B cell (primary cell): ENCODE measurements at places on chromosomes 2 and 18.

DNA sequence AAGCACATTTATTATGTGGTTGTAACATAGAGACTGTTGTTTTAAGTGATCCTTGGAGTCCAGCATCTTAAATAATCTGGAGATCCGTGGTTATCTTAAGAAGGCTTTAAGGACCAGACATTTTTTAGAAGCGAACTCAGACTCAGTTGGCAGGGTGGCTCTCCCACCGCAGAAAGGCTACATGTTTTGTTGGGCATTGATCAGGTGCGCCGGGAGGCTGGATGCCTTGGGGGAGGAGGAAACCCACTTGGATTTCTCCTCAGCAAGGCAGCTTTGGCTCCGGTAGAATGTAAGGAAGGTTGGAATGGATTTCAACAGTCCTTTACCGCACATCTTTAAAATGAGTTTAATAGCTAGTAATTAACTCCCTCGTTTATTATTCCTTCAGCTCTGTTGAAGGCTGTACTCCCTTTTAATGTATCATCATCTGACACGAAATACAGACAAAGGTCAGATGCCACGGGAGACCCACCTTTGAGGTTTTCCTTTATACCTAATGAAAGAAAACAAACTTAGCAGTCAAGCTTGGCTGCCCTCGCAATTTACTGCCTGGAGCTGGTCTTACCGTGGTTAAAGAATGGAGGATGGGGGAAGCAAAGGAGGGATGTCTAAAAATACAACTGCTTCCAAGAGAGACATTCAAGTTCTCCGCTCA is 1.2 kb downstream of the TMEM200C start:
- H3K4me3 ChIP-seq, result no peak overlapping the region
- H3K36me3 ChIP-seq, result no peaks in the 10 kb centered on the region
- H3K27ac ChIP-seq, result no peak overlapping the region
- no peak for DNase-seq
- no peaks in the 10 kb centered on the region for H3K27me3 ChIP-seq
- H3K4me1 ChIP-seq, result peaks cover 6% of the 10 kb centered on the region

DNA sequence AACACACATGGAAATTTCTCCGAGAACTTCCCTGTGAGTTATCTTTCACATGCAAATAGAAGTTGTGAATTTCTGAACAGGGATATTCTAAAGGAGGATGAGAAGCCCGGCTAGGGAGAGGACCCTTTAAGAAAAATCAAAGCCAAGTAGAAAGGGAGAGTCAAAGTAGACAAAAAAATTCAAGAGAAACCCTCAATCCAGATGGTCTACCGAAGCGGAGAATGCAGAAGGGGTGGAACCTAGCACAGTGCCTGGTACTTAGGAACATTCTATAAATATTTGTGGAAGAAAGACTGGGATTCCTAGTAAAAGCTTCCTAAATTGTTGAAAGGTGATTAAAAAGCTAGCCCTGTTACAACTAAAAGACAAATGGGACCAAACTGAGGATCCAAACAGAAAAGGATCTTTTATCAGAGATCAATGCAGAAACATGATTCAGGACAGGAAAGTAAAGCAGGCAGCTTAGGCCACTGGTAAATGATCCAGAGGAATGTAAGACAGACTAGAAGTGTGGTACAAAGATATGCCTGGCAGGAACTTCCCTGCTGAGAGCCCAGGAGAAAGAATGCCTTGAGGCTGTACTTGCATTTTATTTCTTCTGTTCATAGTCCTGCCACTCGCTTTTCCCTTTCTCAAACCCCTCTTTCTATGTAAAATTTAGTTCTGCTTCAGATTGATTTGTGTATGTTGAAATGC is 19.5 kb upstream of the GLS start:
- H3K27me3 ChIP-seq, result no peaks in the 10 kb centered on the region
- H3K36me3 ChIP-seq, result peaks cover 23% of the 10 kb centered on the region
- H3K27ac ChIP-seq, result no peak overlapping the region
- no peak for DNase-seq
- no peak overlapping the region for H3K4me3 ChIP-seq
- no peaks in the 10 kb centered on the region for H3K4me1 ChIP-seq

DNA sequence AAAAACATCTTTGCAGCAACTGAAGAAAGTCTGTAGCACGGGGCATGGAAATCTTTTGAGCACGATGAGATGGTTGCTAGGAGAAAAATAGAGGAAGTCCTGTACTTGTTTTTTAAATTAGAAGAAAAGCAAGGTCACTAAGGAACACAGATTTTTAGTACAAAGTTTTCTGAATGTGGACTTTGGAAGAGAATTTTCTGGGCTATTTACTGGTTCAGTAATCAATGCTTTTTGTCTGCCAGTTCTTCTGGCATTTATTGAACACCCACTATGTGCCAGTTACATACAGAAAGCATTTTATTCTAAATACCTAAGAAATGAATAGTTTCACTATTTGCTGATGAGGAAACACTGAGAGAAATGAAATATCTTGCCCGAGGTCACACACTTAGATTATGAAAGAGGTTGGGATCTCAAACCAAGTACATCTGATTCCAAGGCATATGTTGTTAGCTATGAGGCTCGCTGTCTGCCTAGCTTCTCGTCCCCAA is 15.6 kb upstream of the MAP3K20 start:
- H3K27ac ChIP-seq, result no peak overlapping the region
- H3K27me3 ChIP-seq, result no peaks in the 10 kb centered on the region
- DNase-seq, result no peak
- H3K4me3 ChIP-seq, result no peak overlapping the region

- no peak overlapping the region for H3K27ac ChIP-seq
- H3K4me1 ChIP-seq, result peaks cover 6% of the 10 kb centered on the region
- H3K27me3 ChIP-seq, result no peaks in the 10 kb centered on the region
- peaks cover 21% of the 10 kb centered on the region for H3K36me3 ChIP-seq
- DNase-seq, result no peak
Observed at GRCh38 chr2:39008665-39009064, 112.2 kb downstream of the SOS1 start.

GRCh38 chr18:37545461-37546271 is 19.9 kb downstream of the CELF4 start:
- H3K27me3 ChIP-seq, result no peaks in the 10 kb centered on the region
- H3K4me1 ChIP-seq, result no peaks in the 10 kb centered on the region
- DNase-seq, result no peak
- H3K27ac ChIP-seq, result no peak overlapping the region

- no peaks in the 10 kb centered on the region for H3K36me3 ChIP-seq
- H3K27ac ChIP-seq, result no peak overlapping the region
Observed at GRCh38 chr2:225207043-225207442, 164.8 kb upstream of the DOCK10 start.

DNA sequence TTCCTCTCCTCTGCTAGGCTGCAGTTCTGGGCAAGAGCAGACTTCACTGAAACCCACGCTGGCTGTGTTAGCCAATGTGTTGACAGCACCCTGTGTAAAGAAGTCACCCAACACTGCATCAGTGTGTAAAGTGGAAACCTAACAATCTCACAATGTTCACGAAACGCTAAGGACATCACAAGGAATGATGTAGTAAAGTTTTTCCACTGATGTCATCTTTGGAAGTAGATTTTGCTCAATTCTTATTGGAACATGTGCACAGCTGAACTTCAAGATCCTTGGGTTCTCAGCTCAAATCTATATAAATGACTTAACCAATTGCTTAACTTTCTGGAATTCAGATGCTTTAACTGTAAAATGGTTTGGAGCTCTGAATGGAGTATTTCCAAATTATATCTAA is 1112.5 kb downstream of the TSN start:
- DNase-seq, result no peak
- H3K27ac ChIP-seq, result no peak overlapping the region
- no peaks in the 10 kb centered on the region for H3K27me3 ChIP-seq
- no peak overlapping the region for H3K4me3 ChIP-seq
- H3K4me1 ChIP-seq, result no peaks in the 10 kb centered on the region
- no peaks in the 10 kb centered on the region for H3K36me3 ChIP-seq

DNA sequence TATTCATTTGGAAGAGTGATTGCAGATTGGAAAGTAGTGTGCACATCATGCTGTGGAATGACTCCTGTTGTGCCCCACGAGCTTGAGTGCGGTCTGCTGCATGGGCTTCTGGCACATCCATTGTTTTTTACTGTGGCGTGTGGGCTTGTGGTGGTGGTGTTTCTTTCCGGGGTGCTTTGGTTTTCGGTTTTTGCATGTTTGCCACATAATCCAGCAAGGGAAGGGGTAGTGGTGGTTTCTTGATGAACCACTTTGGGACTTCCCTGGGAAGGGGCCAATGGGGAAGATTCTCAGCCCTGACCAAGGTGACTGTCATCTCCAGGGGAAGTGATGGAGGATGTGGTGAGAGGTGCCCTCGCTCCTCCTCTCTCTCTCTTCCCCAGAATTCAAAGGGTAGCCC is 57.0 kb downstream of the COA5 start:
- no peaks in the 10 kb centered on the region for H3K27me3 ChIP-seq
- H3K27ac ChIP-seq, result no peak overlapping the region

- no peaks in the 10 kb centered on the region for H3K27me3 ChIP-seq
- peaks cover 46% of the 10 kb centered on the region for H3K36me3 ChIP-seq
- DNase-seq, result no peak
Observed at GRCh38 chr2:68169308-68169707, 11.6 kb downstream of the PNO1 start.

GRCh38 chr2:153986488-153987229 is 114.9 kb downstream of the GALNT13 start:
- H3K27me3 ChIP-seq, result no peaks in the 10 kb centered on the region
- no peaks in the 10 kb centered on the region for H3K4me1 ChIP-seq
- H3K4me3 ChIP-seq, result no peak overlapping the region
- no peaks in the 10 kb centered on the region for H3K36me3 ChIP-seq
- H3K27ac ChIP-seq, result no peak overlapping the region
- no peak for DNase-seq

DNA sequence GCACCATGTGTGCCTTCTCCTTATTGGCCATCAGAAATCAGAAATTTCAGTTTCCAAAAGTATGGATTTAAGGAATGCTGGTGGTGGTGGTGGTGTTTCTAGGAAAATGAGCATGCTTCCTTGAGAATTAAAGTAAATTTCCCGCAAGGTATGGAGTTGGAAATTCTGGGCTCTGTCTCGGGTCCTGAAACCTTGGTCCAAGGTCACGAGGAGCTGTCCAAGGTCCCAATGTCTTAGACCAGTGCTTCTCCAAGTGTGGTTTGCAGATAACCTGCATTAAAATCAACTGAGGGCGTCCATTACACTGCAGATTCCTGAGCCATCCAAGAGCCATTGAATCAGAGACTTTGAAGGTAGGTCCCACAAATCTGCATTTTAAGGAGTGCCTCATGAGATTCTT is 210.9 kb upstream of the PKDCC start:
- H3K27me3 ChIP-seq, result no peaks in the 10 kb centered on the region
- H3K36me3 ChIP-seq, result no peaks in the 10 kb centered on the region
- peak; percentile 31 for DNase-seq
- H3K4me3 ChIP-seq, result no peak overlapping the region
- no peak overlapping the region for H3K27ac ChIP-seq

DNA sequence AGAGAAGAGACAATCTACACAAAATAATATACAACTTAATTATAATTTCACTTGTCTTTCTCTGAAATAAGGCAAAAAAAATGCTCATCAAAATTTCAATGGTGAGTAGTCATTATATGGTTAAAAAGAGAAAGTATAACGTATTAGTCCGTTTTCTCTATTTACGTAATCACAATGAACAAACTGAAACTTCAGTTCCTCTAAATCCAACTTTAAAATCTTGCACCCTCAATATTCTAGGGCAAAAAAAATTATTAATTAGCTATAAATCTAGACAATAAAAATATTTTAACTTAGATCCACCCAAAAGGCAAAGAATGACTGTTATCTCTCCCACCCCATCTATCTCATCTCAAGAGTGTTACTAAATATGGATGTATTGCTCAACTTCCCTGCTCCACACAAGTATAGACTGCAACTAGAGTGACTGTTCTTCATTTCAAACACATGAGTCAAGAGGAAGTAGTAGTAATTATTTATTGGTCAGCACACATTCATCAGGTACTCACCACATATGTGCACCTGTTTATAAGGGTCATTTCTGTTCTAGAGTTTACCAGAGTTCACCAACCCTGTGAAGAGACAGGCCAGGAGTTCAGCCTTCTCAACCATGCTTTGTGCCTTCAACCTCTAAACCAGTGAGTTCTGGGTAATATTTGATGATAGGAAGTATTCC is 36.4 kb downstream of the STK39 start:
- peak; percentile 30 for DNase-seq
- no peak overlapping the region for H3K27ac ChIP-seq
- peaks cover 29% of the 10 kb centered on the region for H3K4me1 ChIP-seq
- no peaks in the 10 kb centered on the region for H3K36me3 ChIP-seq

DNA sequence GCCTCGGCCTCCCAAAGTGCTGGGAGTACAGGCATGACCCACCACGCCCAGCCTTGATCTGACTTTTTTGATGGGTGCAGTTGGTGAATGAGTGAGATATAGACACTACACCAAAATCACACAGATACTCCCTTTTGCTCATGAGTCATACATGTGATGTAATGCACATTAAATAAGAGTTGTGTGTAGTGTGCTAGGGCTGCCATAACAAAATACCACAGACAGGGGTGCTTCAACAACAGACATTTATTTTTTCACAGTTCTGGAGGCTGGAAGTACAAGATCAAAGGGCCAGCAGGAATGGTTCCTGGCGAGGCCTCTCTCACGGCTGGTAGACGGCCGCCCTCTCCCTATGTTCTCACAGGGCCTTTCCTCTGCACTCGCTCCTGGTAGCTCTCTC is 46.6 kb downstream of the GBX2 start:
- H3K27me3 ChIP-seq, result no peaks in the 10 kb centered on the region
- H3K4me1 ChIP-seq, result no peaks in the 10 kb centered on the region
- DNase-seq, result no peak
- no peak overlapping the region for H3K4me3 ChIP-seq

DNA sequence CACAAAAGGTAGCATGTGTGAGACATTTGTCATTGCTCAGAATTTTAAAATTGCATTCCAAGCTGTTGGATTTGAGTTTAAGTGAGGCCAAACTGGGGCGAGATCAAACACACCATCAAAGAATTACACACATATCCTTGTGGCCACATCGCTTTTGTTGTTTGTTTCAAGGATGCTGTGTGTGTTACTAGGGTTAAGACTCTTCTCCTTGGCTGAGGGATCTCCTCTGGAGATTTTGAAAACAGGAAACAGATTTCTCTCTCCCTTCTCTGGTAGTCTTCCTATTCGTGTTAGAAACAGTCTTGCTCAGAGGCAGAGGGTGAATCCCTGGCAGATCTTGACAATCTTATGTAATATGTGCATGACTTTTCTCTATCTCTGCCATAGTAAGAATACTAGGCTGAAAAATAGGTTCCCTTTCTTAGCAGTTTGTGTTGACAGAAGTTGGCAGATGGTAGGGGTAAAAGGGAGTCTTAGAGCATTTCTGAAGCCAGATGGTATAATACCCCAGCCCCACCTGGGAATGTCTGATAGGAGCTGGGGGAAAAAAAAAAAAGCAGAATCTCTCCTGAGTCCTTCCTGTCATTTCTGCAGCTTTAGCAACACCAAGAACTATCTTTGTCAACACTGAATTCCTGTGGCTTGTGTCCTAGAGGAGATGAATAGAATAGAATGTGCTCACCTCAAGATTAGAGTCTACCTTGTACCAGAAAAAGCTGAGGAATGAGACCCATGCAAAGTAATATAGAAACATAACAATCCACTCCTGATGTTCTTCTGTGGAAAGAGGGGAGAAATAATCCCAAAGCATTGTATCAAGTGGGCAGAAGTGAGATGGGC is 101.8 kb downstream of the XRCC5 start:
- H3K27ac ChIP-seq, result no peak overlapping the region
- peaks cover 36% of the 10 kb centered on the region for H3K36me3 ChIP-seq
- no peak overlapping the region for H3K4me3 ChIP-seq
- no peaks in the 10 kb centered on the region for H3K4me1 ChIP-seq
